ENCODE measurements at places on chromosomes 11 and 22.

DNA sequence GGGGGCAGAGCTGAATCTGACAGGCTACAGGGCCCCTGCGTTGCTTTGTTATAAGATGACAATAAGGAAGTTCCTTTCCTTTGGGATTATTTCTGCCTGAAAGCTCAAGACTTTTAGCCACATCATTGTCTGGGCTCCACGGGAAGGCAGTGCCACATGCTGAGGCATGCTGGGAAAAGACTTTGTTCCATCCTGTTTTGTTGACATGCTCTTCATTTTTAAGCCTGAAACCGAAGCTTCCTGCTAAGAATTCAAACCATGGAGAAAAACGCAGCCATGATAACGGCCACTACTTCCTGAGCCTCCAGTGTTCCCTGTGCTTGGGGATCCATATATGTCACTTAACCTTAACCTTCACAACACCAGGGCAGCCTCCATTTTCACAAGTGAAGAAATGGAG is 5.5 kb upstream of the TCF20 start:
- DNase-seq: no peak

GRCh38 chr22:24214467-24215285 is 30.2 kb downstream of the GGT5 start:
- DNase-seq: no peak

DNA sequence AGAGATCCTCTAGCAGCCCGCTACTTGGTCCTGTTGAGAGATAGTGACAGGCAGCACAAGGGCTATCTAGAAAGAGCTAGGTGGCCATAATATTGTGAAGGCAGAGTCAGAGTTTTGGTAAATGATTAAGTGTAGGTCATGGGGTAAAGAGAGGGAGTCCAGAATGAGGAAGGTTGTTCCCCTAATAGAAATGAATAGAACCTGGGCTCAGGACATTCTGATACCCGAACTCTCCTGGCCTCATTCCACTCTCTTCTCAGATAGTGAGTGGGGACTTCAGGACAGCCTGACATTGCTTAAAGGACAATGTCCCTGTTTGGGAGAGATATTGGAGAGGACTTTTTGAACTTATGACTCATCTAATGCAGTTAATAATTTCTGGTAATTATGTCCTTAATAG is 20.6 kb downstream of the SLC5A1 start:
- DNase-seq: no peak

- no peak for DNase-seq
Measured at GRCh38 chr22:24134090-24134846, 47.0 kb upstream of the SUSD2 start.

DNA sequence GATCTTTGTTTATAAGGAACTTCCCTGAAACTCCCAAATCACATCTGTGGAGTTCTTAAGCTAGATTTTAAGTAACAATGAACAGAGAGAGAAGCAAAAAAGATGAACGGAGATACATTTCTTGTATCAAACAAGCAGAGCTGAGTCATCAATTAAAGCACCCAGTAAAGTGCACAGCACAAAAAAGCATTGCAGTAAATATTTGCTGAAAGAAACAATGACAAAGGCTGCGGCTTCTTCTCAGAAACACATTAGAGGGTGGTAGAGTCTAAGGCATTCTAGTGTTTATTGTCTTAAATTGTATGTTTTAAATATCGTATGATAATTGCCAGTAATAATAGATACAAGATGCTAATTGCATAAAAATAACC is 941.6 kb upstream of the CHORDC1 start:
- DNase-seq: no peak

DNA sequence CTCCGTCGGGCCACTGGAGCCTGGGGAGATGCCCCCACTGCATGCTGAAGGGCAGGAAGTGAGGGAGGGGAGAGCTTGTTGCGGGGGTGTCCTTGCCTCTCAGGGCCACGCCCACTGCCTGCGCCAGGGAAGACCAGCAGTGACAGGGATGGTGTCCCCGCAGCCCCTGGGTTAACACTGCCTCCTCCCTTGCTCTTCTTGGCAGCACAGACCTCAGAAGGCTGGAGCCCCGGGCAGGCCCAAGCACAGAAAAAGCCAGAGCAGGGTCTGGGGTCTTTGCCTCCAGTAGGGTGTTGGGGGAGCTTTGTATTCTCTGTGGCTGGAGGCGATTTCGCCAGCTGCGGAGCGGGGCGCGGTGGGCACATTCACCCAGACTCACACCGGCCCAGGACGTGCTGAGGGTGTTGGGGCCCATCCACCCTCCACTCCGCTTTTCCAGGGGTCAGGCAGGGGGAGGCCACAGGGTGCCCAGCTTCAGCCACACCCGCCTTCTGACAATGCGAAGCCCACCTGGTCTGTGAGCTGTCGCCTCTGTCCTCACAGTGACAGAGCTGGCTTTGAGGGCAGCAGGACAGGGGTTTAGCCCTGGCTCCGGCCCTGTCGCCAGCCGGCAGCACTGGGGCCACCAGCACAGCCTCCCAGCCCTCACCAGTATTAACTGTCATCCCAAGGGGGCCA is 83.7 kb downstream of the CDKN1C start:
- no peak for DNase-seq

GRCh38 chr11:72598906-72599305 is 75.3 kb downstream of the PDE2A start:
- no peak for DNase-seq

Measured in NCI-H2107 (cell line).